ENCODE measurements at places on chromosomes 2 and 18. TPM values are rescaled to one million over a fixed set of nuclear protein-coding genes. Genes with fewer than 3 reads are reported as not detected.

The CYS1 gene
- total RNA-seq, result 0.29 TPM

The G6PC2 gene
- not detected for total RNA-seq

The SCN9A gene
- 0.27 TPM for total RNA-seq

The KCNG3 gene
- 4.8 TPM for total RNA-seq

The ATP5MC3 gene
- 406 TPM for total RNA-seq

The SYT4 gene
- not detected for total RNA-seq

The C1QL2 gene
- not detected for total RNA-seq

The CSRNP3 gene
- total RNA-seq, result 0.32 TPM

The MEP1B gene
- total RNA-seq, result not detected

The KATNAL2 gene
- 10.0 TPM for total RNA-seq

The ICOS gene
- total RNA-seq, result 2.1 TPM

The IL1F10 gene
- not detected for total RNA-seq

DNA sequence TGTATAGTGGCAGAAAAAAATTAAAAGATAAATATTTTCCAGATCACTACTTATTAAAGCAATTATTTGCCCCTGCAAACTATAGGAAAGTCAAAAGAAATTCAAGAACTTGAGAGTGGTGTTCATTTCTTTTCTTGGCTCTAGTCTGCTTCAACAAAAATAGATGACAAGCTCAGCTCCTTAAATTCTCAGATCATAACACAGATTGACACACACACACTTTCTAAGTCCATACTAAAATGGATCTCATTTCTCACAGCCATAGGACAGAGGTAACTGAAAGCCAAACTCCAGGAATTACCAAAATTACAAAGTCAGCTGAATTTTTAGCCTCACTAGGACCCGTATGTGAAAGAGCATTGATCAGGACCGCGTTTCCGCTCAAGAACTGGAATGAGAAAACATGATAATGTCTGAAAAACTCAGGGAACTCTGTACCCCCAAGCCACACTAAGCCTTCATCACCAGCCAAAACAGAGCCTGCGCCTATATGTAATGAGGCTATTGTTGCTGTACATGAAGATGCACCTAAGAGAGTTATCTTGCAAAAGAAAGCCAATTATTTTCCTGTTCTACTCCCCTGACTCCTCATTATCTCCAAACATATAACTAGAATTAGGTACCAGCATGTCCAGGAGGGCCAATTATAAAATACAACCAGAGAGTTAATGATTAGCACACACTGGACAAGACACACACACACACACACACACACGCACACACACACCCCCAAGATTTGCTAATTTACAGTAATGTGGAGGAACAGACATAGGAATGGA is 16.5 kb upstream of the EFR3B start:
- no peak for DNase-seq

DNA sequence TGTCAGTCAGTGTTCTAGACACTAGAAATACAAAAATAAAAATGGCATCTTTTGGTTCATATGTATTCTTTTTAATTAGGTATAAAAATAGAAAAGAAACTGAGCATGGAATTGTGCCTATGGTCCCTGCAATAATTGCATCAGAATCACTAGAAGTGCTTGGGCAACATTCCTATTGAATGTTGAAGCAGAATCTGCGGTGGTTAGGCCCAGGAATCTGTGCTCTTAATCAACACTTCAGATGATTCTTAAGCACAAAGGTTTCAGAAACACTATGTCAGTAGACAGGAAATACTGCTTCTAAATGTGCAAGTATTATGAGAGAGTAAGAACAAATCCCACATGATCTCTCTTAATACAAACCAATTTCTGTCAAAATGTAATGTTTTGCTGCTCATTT is 20.3 kb upstream of the RBBP8 start:
- no peak for DNase-seq

DNA sequence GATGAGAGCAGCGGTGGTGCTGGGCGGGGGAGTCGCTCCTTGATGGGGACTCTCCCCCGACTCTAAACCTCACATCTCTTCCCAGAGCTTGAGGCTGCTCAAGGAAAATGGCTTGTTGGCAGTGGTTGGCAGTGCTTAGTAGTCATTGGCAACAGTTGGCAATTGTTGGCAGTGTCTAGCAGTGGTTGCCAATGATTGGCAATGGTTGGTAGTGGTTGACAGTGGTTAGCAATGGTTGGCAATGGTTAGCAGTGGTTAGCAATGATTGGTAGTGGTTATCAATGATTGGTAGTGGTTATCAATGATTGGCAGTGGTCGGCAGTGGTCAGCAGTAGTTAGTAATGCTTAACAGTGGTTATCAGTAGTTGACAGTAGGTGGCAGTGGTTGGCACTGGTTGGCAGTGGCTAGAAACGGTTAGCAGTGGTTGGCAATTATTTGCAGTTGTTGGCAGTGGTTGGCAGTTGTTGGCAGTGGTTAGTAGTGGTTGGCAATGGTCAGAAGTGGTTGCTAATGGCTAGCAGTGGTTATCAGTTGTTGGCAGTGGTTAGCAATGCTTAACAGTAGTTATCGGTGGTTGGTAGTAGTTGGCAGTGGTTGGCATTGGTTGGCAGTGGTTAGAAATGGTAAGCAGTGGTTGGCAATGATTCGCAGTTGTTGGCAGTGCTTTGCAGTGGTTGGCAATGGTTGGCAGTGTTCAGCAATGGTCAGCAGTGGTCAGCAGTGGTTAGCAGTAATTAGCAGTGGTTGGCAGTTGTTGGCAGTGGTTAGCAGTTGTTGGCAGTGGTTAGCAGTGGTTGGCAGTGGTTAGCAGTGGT is 85.4 kb upstream of the OTOS start:
- peak; percentile 23 for DNase-seq

GRCh38 chr2:42876326-42876751 is 84.0 kb upstream of the HAAO start:
- DNase-seq, result no peak

GRCh38 chr2:239169311-239170048 is 231.3 kb downstream of the HDAC4 start:
- DNase-seq, result no peak

GRCh38 chr2:189474526-189474925 is 33.3 kb downstream of the WDR75 start:
- no peak for DNase-seq

DNA sequence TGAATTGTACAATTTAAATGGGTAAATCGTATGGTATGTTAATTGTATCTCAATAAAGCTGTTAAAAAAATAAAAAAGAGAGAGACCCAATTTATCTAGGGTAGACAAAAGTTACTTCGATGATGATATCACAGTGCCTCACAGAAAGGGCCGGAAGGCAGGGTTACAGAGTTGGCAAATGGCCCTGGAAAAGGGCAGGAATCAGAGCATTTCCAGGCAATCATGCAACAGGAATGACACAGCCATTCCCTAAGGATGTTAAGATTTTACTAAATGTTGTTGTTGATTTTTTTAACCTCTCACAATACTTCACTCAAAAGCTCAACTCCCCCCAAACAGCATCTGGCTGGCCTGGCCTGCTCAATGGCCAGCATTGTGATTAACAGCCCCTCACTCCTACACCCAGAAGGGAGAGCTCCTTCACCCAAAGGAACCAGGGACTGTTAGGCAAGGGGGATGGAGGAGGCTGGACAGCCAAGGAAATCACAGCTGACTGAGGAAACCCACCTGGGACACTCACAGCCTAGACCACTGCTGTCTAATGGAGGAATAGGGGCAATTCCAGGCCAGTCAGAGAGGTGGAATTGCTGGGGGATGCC is 7.7 kb upstream of the SP100 start:
- no peak for DNase-seq

DNA sequence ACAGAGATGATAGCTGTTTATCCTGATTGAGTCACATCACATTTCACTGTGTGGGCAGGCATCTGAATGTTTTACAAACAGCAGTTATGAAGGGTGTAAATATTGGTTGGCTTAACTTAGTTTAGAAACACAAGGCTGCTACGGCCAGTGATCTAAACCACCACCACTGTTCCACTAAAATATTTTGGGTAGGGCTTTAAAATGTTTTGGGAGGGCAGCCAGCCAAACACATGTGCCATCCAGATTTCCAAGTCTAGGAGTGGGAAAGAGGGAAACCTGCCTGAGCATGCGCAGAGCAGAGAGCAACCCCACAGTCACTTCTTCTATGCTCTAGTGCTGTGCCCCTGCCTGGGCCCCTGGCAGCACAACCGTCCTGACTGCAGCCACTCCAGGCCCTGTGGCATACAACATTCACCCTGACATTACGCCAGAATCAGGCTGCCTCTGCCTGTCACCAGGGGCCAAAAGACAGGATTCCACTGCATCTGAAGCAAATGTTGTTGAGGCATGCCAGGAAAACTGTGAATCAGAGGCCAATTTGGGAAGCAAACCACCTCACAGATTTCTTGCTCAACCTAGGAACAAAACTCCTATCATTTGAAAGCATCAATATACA is 74.8 kb upstream of the COL5A2 start:
- no peak for DNase-seq

DNA sequence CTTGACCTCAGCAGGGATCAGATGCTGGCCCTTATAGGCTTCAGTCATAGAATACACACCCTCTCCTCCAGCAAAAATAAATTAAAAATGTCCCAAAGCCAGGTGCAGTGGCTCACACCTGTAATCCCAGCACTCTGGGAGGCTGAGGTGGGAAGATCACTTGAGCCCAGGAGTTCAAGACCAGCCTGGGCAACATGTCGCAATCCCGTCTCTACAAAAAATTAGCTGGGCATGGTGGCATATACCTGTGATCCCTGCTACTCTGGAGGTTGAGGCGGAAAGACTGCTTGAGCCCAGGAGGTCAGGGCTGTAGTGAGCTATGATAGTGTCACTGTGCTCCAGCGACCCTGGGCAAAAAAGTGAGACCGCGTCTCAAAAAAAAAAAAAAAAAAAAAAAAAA is 4.8 kb downstream of the ITPRIPL1 start:
- DNase-seq, result no peak

DNA sequence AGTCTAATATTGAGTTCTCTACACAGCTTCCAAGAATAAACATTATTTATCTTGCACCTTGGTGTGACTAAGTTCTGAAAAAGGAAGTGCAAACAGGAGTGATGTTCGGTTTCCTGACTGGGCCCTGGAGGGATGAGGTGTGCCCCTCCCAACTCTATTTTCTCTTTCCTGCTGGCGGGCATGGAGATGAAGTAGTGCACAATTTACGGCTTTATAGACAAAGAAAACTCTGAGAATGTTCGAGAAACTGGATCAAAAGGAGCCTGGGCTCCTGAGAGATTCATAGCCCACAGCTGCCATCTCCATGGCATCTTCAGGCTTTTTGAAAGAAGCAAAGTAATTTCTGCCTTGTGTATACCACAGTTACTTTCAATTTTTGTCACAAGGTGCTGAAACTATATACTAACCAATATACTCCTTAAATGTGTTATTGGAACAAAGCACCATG is 22.3 kb downstream of the LRATD1 start:
- no peak for DNase-seq

DNA sequence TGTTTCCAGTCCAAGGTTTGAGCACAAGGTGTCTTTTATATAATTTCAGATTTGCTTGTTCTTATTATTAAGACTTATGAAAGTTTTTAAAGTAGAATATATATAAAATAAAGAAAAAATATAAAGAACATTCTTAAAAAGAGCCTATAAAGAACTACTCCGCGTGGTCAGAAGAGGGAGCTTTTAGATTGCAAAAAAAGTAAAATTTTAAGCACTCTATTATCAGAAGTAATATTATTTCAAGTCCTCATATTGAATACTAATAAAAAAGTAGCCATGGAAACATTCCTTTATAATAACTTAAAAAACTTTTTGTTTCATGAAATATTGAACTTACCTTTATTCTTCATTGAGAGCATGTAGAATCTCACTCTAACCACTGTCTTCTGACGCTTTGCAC is 51.4 kb downstream of the LINC00305 start:
- DNase-seq, result peak; percentile 9

DNA sequence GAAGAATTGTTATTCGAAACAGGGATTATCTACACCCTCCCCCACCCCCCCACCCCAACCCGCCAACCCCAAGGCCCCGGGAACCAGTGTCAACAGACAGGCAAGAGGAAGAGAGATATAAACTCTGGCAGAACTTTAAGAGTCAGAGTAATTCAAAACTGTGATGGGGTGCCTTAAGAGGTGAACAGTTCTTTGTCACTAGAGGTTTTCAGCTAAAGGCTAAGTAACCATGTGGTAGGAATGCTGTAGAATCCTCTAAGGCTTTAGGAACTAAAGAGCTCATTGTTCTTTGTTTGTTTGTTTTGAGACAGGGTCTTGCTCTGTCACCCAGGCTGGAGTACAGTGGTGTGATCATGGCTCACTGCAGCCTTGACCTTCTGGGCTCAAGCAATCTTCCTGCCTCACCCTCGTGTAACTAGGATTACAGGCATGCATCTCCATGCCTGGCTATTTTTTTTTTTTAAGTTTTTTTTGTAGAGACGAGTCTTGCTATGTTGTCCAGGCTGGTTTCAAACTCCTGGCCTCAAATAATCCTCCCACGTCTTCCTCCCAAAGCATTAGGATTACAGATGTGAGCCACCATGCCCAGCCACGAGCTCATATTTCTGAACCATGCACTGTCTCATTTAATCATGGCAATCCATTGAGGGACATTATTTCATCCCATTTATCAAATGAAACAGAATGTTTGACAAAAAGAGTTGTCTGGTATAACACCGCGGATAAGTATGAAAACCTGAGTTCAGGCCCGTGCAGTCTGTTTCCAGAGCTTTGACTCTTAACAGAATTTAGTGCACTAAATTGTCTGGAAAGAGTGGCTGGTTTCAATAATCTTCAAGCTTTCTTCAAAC is 20.8 kb upstream of the TMEM17 start:
- peak; percentile 92 for DNase-seq

DNA sequence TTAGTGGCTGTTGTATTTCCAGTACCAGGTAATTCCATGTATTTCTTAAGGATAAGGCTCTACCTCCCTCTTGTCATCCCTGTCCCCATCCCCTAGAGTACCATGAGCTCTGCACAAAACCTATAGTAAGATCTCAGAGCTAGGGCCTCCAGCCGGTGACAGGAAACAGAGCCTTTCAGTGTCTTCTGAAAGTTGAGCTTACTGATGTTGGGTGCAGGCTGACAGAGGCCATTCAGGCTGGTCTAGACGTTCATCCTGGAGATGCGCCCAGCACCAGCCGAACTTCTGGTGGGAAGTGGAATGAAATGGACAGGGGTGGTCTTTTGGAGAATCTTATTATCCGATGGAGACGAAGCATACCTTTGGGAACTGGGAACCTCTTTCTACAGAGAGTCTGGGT is 16.7 kb upstream of the LYPD6B start:
- DNase-seq, result no peak

DNA sequence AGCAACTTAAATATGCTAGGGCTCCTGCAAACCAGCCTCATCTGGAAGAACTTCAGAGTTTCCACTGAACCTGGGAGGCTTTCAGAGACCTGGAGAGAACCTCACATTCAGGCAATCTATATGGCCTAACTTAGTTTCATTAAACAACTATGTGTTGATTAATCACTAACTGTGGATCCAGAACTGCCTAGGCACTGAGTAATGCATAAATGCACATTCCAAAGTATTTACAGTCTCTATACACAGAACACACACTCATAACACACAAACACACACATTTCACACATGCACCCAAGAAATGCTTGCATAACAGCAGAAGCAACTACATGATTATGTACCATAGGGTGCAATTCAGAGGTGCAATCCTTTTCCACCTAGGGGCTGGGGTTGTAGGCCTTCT is 552.8 kb downstream of the BCL11A start:
- DNase-seq, result no peak

Data from SK-MEL-5 (cell line).